Right lung (tissue), 10 donors: ENCODE measurements at places on chromosomes 4 and X.

DNA sequence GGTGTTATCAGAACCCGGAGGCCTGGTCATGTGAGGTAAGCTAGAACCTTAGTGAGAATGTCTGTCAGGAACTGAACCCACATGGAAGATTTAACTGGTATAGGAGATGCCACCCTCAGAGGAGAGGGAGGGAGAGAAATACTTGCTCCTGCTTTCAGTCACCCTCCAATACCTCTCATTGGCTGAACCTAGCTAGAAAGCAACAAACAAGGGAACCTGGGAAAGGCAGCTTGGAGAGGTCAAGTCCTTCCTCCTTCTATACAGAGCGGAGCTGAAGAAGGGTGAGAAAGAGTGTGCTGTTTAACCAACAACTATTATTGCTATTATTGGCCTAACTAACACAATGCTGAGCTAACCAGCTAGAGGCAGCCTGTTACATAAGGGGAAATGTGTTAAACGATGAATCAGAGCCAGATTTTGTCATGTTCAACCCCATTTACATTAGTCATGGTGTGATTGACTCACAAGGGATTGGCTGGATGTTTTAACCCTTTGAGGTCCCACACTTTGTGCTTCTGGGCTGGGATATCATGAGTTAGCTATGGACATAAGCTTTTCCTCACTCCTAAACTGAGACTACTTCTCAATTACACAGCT is 96.5 kb upstream of the ESX1 start:
- DNase-seq = no peak

DNA sequence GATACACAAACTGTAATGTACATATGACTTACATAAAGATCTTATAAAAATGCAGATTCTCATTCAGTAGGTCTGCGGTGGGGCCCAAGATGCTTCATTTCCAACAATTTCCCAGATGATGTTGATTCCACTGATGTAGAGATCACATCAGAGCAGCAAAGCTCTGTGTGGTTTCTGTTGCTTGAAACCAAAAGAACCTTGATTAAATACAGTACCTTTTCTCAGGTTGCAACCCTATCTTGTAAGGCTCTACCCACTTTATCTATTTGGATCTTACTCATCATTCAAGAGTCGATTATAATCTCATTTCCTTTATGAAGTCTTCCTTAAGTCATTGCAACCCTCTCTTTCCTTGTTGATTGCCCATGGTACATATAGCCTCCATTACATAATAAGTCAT is 816.8 kb downstream of the RPA4 start:
- DNase-seq = no peak

GRCh38 chr4:121270389-121270788 is 106.3 kb upstream of the TNIP3 start:
- no peak for DNase-seq

DNA sequence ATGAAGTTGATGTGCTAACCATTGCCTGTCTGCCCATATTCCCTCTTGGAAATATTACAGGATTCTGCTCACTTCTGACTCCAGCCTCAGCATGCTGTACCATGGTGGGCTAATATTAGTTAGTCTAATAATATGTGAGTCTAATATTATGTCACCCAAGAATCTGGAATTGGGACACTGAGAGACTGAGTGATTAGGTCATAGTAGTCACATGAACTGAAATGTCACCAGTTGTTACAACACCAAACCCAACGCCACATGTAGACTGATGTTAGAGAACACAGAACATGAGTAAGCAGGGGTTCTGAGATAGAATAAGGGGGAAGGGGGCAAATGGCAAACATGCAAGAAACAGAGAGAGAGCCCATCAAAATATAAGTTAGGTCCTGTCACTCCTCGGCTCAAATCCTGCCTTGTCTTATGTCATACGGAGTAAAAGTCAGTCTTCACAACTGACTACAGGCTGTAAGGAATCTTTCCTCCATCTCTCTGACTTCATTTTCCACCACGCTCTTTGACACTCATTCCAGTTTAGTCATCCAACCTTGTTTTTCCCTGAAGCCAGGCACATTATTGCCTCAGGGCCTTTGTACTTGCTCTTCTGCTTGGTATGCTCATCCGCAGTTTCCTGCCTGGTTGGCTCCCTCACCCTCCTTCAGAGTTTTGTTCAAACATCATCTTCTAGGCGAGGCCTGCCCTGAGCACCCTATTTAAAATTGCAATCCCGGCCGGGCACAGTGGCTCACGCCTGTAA is 9.6 kb upstream of the SLAIN2 start:
- DNase-seq = no peak

GRCh38 chrX:37383313-37383712 is 34.1 kb downstream of the PRRG1 start:
- no peak for DNase-seq

DNA sequence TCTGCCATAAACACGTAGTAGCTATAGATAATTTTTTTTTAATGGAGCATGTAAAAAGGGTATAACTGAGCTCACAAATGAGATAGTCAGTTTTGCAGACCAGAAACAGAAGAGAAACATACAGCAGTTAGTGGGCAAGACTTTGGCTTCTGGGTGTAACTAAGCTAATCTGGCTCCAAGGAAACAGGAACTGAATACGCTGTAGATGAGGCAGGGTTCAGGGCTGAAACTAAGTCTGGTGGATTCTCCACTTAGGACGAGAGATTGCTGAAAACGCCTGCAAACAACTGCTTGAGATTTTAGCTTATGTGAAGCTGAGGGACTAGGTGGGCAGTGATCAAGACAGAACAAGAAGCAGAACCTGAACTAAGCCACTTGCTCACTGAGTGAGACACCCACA is 91.7 kb downstream of the SMIM20 start:
- DNase-seq = no peak

DNA sequence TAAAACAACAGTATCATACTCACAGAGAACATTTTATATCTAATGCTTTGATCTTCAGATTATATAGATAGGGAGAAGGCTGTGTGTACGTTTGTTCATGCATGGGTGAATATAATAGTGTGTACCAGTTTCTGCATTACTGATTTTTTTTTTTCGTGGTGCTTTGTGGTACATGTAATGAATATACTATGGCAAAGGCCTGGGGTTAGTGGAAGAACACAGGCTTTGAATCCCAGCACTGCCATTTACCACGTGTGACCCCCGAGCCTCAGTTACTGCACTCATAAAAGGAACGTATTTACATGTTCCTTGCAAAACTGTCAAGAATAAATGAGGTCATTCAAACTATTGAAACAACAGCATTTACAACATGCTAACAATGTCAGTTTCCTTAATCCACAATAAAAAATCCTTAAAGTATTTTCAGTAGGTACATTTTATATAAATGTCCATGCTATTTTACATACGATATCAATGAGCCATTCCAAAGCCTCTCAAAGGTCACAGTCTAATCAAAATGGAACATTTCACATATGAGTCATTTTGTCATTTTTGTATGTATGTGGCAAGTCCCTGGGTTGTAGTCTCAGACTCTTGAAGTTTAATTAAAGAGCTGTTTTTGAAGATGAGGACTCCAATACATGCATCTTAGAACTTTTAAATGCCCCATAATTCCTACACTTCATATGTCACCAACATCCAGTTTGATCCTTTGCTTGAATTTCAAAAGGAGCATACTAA is 242.8 kb downstream of the PPP3CA start:
- DNase-seq = no peak

GRCh38 chrX:116230130-116230898 is 59.8 kb downstream of the AGTR2 start:
- no peak for DNase-seq

DNA sequence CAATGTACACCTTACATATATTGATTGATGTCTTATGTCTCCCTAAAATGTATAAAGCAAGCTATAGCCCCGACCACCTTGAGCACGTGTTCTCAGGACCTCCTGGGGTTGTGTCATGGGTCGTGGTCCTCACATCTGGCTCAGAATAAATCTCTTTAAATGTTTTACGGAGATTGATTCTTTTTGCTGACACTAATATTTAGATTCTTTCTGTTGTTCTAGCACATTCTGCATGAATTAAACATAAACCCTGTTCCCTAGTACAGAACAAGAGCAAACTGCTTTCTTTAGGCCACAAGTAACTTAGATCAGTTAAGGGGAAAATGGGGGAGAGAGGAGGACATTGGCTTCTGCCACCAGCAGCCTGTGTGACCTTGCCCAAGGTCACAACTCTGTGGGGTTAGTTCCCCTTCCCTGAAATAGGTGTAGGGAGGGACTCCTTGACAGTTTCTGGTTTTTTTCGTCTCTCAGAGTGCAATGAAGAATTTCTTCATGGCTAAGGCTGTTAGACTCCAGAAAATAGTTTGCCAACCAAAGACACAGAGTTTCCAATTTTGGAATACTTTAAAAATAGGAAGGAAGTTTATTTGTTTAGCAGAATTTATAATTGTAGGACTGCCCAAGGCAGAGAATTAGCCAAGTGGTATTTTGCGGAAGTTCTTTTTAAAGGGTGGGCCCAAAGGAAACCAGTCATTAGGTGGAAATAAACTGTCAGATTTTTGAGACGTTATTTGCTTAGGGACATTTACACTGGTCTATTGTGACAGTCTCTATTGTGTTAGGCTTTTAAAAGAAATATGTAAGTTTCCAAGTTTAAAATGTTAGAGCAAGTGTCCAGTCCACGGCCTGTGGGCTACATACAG is 29.4 kb downstream of the PTTG2 start:
- DNase-seq = no peak

DNA sequence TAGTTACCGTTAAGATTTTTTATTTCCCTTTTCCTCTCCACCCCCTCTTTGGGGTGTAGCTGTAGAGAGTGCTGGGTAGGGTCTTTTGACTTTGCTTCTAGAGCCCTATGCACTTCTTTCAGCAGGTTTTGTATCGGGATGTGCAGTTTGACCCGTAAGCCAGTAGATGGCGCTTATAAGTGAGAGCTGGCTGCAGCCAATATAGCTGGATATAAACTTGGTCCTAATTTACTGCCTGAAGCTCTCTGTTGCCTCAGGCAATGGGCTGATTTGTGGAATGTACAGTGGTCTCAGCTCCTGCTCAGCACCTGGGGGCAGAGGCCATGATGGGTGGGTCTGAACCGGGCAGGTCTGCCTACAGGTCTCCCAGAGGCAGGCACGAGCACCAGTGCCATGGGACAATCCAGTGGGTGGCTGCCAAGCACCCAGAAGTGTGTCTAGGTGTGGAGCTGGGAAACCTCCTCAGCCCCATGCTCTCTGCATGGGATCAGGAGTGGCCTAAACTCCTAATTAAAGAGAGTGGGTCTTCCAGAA is 146.5 kb downstream of the SPANXN1 start:
- DNase-seq = no peak

DNA sequence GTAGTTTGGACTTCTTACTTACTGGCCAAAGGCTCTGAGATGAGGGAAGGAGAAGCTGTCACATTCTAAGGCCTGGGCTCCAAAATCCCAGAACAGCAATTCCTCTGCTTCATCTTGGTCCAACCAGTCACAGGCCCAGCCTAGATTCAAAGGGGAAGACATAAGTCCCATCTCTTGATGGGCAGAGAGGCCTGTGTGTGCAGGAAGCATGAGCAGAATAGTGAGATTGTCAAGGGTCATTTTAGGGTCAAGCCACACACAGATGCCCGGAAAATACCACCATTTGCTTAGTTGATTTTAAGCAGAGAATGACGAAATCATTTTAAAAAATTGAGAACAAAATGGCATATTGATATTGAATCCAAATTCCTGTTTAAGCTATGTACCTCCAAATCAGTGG is 580.9 kb upstream of the ZFP42 start:
- DNase-seq = no peak

GRCh38 chr4:27973056-27973455 is 1112.4 kb downstream of the STIM2 start:
- DNase-seq = no peak

DNA sequence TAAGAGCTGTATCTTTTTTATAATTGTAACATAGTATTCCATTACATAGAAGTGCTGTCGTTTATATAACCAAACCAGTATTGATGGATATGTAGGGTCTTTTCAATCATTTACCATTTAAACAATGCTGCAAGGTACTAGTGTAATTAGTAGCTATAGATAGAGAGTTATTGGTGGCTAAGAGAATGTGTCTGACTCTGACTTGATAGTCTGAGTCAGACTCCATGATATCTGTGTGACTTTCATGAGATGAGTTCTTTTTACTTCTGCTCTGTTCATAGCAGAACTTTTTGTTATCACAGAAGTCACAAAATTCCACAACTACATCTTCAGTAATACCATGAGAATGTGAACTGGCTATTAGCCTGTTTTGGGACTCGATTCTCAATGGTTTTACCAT is 150.6 kb downstream of the FHIP1A start:
- no peak for DNase-seq

- DNase-seq = peak; percentile 51
These were observed 6.8 kb downstream of the SEPTIN6 start for GRCh38 chrX:119686087-119686691.

- DNase-seq = no peak
These were observed 46.0 kb downstream of the FNIP2 start for GRCh38 chr4:158814636-158815330.

- DNase-seq = no peak
These were observed 8.7 kb downstream of the GAB1 start for GRCh38 chr4:143345356-143345755.

DNA sequence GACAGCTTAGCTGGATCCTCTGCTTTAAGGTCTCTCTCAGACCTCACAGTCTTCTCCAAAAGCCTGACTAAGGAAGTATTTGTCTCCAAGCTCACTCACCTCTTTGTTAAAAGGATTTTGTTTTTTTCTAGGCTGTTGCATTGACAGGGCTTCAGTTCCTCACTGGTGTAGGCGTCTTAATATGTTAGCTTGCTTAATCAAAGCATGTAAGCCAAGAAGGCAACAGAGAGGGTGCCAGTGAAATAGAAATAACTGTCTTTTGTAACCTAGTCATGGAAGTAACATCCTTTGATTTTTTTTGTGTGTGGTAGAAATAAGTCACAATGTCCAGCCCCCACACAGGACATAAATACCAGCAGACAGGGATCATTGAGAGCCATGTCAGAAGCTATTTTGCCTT is 58.8 kb downstream of the FIP1L1 start:
- DNase-seq = no peak

GRCh38 chr4:183164963-183165362 is 65.9 kb downstream of the WWC2 start:
- DNase-seq = no peak

DNA sequence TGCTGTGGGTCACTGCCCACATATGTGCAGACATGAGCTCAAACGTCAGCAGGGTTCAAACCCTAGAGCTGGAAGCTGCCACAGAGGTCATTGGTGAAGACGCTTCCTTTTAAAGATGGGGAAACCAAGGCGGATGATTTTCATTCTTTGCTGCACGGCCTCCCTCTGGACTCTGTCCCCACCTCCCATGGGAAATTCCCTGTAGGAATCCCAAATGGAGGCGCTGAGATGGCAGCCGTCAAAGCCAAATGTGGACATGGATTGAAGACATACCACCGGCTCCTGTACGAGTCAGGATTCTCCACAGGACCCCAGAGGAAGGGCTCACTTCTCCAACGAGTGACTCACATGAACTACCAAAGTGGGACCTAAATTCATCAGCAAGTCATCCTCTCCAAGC is 286.4 kb downstream of the CRLF2 start:
- no peak for DNase-seq

- DNase-seq = no peak
These were observed 17.7 kb downstream of the HELT start for GRCh38 chr4:185036019-185036418.

DNA sequence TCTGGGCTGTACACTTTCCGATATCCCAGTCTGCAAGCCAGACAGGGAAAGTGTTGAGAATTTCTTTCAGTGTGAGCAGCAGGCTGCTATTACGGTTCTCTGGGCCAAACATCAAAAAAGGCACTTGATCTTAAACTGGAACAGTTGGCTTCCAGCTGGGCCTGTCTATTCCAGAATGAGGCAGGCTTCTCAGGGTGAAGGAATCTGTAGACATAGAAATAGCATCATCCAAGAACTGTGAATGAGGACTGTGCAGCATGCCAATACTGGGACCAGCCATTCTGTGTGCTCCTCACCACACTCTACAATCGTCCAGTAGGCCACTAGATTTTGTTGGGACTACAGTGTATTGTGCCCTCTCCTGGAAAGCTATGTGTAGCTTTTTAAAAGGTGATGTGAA is 31.1 kb downstream of the ART3 start:
- peak; percentile 6 for DNase-seq
